Stimulated activated CD8-positive, alpha-beta memory T cell treated with anti-CD3 and anti-CD28 coated beads, Interleukin-4, amount 100 ng/mL, for 1 hour (primary cell): ENCODE measurements at places on chromosomes 13 and 19.

- no peak for DNase-seq
These were observed 26.0 kb downstream of the GPALPP1 start for GRCh38 chr13:45015300-45015699.

DNA sequence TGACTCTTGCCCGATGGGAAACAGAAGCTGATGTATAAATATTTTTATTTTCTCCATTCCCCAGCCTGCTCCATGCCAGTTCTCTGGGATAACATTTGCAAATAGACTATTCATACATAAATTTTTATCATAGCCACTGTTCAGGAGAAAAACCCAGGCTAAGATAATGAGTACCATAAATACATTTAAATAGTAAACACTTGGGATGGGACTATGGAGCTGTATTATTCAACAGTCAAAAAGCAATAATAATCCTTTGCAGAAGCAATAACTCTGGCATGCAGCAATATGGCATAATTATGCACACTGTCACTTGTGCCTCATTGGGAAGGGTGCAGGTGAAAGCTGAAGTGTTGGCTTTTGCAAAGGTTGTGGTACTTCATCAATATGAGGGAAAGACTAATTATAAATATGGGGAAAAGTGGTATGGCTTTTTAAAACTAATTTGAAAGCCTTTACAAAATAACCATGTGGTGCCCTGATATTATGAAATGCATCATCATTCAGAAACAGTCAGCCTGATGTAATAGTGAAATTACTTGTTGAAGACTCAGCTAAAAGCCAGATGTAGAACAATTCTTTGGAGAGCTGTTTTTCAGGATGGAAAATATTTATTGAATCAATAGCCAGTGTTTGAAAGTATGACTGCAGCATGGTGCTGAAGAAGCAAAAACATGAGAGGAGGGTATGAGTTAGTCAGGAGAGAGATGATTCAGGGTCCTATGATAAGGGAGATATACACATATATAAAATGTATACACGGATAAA lies 2476.7 kb downstream of the PCDH9 start:
- no peak for DNase-seq

DNA sequence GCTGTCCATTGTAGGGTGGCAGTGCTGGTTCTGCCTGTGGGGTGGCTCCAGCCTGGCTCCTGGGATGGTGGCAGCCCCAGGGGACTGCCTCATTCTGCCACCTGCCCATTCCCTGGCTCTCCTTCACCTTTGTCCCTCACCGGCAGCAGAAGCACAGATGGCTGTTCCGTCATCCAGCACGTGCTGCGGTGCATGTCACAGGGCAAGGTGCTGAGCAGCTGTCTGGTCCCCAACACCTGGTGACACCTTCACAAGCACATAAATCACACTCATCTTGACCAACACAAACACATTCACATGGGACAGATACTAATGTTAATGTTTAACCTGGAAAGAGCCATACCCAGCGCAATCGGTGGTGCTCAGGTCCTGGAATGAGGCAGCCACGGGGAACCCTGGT lies 126.8 kb downstream of the UQCRFS1 start:
- no peak for DNase-seq

GRCh38 chr13:70249332-70250064 lies 141.2 kb upstream of the KLHL1 start:
- DNase-seq = no peak

GRCh38 chr13:42865768-42866102 lies 84.4 kb downstream of the FAM216B start:
- no peak for DNase-seq
